ELR (cell line): ENCODE measurements at places on chromosomes 2 and 18.

DNA sequence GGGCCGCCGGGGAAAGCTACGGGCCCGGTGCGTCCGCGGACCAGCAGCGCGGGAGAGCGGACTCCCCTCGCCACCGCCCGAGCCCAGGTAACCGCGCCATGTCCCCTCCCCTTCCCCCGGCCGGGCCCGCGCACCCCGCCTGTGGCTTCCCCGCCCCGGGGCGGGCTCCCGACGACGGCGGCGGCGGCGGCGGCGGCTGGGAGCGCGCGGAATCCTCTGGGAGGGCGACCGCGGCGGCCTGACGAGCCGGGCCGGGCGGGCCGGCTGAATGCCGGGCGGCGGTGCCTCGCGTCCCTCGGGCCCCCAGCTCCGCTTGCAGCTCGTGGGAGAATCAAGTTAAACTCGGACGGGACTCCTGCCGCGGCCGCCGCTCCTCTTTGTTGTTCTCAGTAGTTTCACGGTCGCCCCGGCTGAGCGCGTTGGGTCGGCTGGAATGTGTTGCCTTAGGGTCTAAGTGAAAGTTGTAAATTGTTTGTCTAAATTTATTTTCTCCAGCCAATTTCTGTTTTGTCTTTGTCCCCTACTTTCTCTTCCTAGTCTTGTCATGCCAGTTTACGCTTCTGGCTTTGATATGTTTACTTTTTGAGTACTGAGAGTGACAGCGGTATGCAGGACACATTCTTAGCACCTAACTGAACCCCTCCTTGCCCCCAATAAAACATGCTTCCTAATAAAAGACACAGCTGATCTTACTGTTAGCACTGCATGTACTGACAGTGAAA is 685 bp downstream of the SMAD4 start:
- DNase-seq: peak; percentile 73

GRCh38 chr2:127463155-127463991 is 45.1 kb downstream of the PROC start:
- DNase-seq: no peak

DNA sequence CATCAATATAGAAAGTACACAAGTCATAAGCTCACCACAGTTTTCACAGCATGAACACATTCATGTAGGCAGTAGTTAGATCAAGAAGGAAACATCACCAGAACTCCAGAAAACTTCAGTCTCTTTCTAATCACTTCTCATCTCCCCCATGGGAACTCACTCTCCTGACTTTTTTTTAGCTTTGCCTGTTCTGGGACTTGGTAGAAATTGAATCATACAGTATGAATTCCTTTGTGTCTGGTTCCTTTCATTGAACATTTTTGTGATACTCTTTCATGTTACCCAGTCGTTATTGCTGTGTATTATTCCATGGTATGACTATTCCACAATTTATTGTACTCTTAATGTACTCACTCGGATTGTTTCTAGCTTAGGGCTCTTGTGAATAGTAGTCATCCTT is 160.2 kb downstream of the TAF4B start:
- DNase-seq: peak; percentile 8

DNA sequence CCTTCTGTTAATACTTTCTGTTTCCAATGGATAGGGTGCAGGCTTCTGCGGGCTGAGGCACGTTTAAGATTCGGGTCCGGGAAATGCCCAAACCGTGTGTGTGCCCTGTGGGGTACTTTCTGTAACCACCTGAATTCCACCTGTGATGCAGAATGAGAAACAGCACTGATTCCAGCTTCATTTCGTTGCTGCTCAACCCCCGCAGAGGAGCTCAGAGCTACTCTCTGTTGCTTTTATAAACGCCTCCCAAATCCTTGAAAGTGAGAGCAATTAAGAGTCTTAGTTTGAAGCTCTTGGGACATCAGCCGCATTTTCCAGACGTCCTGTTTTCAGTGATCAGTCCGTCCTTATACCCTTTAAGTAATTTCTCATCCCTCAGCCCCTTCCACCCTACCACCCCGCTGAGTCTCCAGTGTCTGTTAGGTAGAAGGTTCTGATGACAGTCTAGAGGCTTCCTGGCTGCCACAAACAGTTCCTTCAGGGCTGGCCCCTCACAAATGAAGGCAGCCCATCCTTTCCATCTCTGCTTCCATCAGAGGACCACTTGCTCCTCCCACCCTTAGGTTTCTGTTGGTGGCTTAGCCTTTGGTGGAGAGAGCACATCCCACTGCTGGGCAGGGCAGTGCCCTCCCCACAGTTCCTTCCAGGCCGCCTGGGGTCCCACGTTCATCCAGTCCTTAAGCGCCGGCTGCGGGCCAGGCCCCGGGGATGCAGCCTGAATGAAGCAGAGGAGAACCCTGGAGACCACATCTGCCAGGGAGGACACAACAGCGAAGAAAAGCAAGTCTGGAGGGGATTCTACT is 230.1 kb downstream of the SEPTIN10 start:
- no peak for DNase-seq

DNA sequence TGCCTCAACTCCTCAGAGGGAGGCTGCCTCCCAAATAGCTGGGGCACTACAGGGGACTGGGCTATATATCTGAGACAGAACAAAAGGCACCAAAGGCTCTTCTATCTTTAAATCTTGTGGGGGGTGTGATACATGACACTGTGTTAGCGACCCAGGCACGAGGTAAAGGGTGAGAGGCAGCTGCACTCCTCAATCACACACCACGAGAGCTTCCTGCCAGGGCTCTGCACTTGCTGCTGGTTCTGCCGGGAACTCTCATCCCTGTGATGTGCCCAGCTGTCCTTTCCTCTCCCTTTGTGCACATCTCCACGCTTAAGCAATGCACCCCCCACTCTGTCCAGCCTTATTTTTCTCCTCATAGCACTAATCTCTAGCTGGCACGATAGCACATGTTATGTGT is 32.4 kb downstream of the NPC1 start:
- no peak for DNase-seq

DNA sequence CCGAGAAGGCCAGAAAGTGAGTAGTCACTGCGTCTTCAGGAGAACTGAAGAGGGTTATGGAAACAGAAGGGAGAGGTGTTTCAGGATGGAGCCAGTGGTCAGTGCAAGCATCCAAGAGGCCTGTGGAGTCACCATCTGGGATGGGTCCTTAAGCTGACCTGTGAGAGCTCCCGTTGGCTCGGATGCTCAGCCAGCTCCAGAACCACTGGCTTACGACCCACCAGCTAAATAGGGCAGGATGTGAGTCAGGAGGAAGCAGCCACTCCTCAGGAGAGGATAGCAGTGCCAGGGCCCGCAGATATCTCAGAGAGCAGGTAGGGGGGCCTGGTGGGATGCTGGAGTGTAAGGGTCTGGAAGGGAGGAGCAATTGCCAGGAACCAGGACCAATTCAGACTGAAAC is 63.1 kb upstream of the B3GNT7 start:
- peak; percentile 44 for DNase-seq

DNA sequence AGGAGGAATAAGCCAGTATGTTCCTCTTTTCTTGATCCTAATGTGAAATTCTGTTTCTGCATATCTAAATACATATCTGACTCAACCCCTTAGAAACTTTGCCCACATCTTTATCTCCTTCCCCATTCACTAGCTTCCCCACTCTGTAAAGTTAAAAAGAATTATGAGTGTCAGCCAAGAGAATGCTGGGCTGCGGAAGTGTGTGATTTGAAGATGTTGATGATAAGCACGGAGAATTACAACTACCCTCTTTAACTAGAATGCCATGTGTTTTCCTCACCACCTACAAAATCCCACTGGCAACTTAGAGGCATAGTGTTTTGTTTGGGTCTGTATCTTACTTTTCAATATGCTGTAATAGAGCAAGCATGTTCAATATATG is 490.4 kb upstream of the FANCL start:
- no peak for DNase-seq
